ENCODE measurements at places on chromosomes 1 and 21. TPM values are rescaled to one million over a fixed set of nuclear protein-coding genes. Genes with fewer than 3 reads are reported as not detected.
A peak's percentile ranks its signal among the peaks of the same experiment; 100 is the strongest.

DNA sequence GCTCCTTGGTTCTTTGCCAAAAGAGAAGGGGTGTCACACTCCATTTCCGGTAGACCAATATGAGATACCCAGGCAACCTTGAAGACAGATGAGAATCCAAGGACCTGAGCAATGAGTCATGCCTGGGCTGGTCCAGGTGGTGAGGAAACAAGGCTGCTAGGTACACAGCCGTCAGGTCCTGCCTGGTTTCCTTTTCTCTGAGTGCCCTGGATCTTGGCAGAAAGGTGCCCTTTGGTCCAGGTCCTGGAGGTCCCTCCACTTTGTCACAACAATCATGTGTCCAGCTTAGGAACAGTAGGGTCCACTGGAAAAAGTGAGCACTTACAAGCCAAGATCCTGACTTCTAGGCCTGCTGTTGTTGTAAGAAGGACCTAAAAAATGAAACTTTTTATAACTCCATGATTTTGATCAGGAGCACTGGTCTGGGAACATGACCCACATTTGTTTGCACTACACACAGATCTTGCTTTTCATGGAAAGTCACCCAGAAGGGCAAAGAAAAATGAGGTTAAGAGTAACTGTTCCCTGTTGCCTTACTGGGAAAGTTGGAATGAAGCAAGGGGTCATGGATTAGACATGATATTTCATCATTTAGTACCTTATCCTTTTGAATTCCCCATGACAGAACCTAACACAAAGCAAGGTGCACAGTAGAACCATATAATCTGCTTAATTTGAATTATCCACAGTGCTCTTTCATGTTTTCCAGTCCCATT is 94.7 kb downstream of the PAPPA2 start:
- DNase-seq: no peak
- H3K36me3 ChIP-seq: no peaks in the 10 kb centered on the region
- H3K4me1 ChIP-seq: no peaks in the 10 kb centered on the region

Gene C1orf115
- polyA plus RNA-seq: 10.6 TPM

GRCh38 chr1:180620581-180620980 is 11.2 kb upstream of the XPR1 start:
- no peak overlapping the region for H3K27ac ChIP-seq
- peaks cover 5% of the 10 kb centered on the region for H3K27me3 ChIP-seq
- no peak for DNase-seq
- H3K4me1 ChIP-seq: peaks cover 6% of the 10 kb centered on the region

Gene FHAD1
- 0.04 TPM for polyA plus RNA-seq

- peaks cover 42% of the 10 kb centered on the region for H3K4me1 ChIP-seq
- H3K27me3 ChIP-seq: no peaks in the 10 kb centered on the region
- peaks cover 6% of the 10 kb centered on the region for H3K36me3 ChIP-seq
Observed at GRCh38 chr1:150149271-150150132, at the start of gene PLEKHO1. Gene PLEKHO1, plus strand, starts transcription at chr1:150149916. Its CDS starts 342 bp downstream, at chr1:150150258.

Gene GPR3
- 2.2 TPM for polyA plus RNA-seq

DNA sequence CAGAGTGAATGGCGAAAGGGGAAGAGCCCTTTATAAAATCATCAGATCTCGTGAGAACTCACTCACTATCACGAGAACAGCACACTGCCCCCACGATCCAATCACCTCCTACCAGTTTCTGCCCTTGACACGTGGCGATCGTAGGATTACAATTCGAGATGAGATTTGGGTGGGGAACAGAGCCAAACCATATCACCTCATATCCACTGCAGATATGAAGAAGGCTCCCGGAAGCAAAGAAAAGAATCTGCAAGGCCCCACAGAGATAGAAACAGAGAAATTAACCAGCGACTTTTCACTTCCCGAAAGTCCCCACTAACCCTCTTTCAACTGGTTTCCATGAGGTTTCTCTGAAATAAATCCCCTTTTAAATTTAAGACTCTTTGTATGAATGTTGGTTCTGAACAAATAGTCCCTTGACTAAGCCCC is 86.2 kb upstream of the IRF2BP2 start:
- H3K4me1 ChIP-seq: no peaks in the 10 kb centered on the region
- no peaks in the 10 kb centered on the region for H3K36me3 ChIP-seq
- no peak for DNase-seq
- H3K4me3 ChIP-seq: no peak overlapping the region
- H3K27me3 ChIP-seq: no peaks in the 10 kb centered on the region
- no peak overlapping the region for H3K27ac ChIP-seq

DNA sequence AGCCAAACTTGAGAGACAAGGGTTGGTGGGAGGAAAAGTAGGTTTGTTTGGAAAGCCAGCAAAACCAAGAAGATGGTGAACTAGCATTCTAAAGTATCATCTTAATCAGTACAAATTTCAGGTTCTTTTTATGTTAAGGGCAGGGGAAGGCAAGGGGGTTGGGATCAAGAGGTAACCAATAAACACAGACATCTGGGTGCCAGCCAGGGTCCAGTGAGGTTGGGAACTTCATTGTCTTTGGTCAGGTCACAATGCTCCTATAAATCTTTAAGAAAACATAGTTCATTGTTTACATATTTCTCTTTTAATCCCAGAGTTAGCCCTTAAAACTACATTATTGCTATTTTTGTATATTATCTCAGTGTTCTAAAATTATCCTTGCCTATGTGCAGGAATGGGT is 126.2 kb upstream of the NR5A2 start:
- no peaks in the 10 kb centered on the region for H3K4me1 ChIP-seq
- no peak for DNase-seq
- H3K27ac ChIP-seq: no peak overlapping the region
- no peaks in the 10 kb centered on the region for H3K27me3 ChIP-seq

DNA sequence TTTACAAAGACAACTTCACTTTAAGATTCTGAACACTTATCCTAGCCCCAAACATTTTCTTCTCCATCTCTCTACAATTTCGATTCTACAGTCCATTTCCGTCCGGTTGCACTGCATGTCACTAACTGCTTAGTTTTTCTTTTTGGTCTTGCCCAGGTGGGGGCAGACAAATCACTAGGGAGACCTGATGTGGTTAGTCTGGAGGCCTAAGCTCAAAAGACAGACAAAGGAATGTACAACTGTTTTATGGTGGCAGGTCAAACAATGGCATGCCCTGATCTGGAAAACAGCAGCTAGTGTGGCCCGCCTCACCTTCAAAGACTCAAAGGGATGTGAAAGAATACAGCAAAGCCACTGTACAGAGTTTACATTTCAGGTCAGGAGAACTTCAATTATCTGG is 3.8 kb downstream of the ETV3 start:
- H3K36me3 ChIP-seq: peaks cover 32% of the 10 kb centered on the region
- peaks cover 17% of the 10 kb centered on the region for H3K4me1 ChIP-seq
- H3K27me3 ChIP-seq: no peaks in the 10 kb centered on the region
- H3K27ac ChIP-seq: no peak overlapping the region
- H3K4me3 ChIP-seq: no peak overlapping the region

DNA sequence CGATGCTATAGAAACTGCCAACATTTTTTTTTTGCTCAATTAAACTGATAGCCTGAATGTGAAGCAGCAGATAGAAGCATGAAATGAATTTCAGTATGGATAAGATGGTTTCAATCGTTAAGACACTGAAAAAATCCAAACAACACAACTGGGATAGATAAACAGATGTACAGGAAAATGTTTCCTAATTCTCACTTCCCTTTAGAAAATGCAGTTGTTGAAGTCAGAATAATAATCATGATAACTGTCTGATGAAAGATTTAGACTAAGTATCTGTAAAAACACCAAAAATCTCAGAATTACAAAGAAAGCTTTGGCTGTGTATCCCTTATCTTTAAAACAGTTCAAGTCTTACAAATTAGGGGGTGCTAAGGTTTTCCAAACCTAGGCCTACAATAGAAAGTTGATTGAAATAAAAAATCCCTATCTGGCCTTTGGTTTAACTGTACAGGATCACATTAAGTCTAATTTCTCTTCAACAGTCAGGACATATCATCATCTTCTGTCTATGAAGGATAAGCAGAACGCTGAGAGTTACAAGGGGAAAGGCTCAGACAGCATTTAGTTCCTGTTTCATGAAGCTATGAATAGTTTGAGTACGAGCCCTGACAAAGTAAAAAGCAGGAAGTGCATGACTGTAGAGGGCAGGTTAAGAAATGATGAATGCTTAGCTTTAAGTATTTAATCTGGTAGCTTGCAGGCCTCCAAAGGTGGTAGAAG is 203.2 kb downstream of the APP start:
- H3K27ac ChIP-seq: peak overlapping the region; percentile 67
- H3K4me3 ChIP-seq: no peak overlapping the region
- DNase-seq: peak; percentile 88
- H3K27me3 ChIP-seq: no peaks in the 10 kb centered on the region
- peaks cover 5% of the 10 kb centered on the region for H3K36me3 ChIP-seq
- peaks cover 50% of the 10 kb centered on the region for H3K4me1 ChIP-seq

Gene CD1D
- not detected for polyA plus RNA-seq

Gene RCAN1
- 6.4 TPM for polyA plus RNA-seq

Gene NCF2
- polyA plus RNA-seq: 0.03 TPM

DNA sequence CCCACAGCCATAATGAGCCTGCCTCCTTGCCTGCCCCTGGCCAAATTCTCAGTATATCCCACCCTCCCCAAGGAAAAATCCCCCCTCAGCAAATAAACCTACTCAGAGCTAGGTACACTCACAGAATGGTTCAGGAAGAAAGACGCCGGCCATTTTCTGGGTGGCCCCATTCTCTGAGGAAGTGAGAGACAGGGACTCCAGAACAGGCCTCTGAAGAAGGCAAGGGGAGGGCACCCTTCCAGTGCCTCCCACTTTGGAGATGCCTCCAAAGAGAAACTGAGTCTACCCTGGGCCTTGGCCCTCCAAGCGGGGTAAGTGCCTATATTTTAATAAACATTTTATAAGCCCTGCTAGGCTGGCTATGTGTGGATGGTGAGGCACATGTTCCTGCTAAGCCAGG is 2.3 kb downstream of the PACC1 start:
- H3K27me3 ChIP-seq: no peaks in the 10 kb centered on the region
- no peak for DNase-seq
- H3K4me3 ChIP-seq: no peak overlapping the region
- H3K27ac ChIP-seq: no peak overlapping the region
- peaks cover 6% of the 10 kb centered on the region for H3K4me1 ChIP-seq

Gene RNF186
- polyA plus RNA-seq: not detected

Gene NR5A2
- 2.7 TPM for polyA plus RNA-seq

DNA sequence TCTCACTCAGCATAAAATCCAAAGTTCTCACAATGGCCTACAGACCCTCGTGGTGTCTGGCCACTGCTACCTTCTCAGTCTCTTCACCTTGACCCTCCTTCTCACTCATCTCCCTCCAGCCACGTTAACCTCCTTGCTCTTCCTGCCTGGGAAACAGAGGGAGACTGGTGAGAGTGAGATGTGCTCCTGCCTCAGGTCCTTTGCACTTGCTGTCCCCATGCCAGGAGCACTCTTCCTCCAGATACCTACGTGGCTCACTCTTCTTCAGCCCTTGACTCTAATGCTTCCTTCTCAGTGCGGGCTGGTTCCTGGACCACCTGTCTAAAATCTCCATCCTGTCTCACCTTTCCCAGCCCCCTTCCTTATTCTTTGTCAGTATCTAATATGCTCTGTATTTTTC is 24.7 kb downstream of the TRIM62 start:
- no peaks in the 10 kb centered on the region for H3K36me3 ChIP-seq
- no peak overlapping the region for H3K27ac ChIP-seq
- no peak overlapping the region for H3K4me3 ChIP-seq
- no peak for DNase-seq

- DNase-seq: no peak
- H3K27me3 ChIP-seq: no peaks in the 10 kb centered on the region
- peaks cover 33% of the 10 kb centered on the region for H3K4me1 ChIP-seq
- H3K4me3 ChIP-seq: no peak overlapping the region
Observed at GRCh38 chr21:46284733-46285132, 678 bp downstream of the MCM3AP start.

Gene BSND
- polyA plus RNA-seq: not detected

Gene GPR61
- polyA plus RNA-seq: not detected

GRCh38 chr1:57254022-57254421 is 169.8 kb downstream of the DAB1 start:
- H3K4me3 ChIP-seq: no peak overlapping the region
- H3K27me3 ChIP-seq: no peaks in the 10 kb centered on the region
- DNase-seq: no peak

Gene MYOM3
- 0.06 TPM for polyA plus RNA-seq

DNA sequence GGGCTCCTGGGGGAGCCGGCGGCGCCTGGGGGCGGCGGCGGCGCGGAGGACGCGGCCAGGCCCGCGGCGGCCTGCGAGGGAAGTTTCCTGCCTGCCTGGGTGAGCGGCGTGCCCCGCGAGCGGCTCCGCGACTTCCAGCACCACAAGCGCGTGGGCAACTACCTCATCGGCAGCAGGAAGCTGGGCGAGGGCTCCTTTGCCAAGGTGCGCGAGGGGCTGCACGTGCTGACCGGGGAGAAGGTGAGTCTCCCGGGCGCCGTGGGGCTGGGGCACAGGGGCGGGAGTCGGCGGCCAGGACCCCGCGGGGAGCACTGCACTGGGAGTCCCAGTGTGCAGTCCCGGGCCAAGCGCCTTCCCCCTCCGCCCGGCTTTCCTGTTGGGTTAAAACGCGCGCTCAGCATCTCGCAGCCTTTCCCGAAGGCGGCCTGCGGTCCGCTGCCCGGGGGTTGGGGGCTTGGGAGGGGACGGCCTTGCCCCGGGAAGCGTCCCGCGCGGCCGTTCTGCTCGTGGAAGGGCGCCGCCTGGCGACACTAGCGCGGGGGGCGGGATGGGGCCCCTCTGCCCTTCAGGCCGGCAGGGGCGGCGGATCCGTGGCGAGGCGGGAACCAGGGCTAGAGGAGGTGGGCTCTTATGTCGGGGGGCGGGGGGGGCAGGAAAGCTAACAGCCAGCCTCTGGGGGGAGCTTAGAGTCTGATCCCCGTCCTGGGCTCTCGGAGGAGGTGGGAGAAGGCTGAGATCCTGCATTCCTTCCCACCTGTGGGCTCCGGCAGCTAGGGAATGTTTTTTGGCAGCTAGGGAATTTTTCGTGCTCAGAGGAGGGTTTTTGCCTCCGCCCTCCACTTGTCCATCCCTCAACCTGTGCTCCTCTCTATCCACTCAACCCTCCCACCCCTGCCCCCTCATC is 1.1 kb downstream of the HUNK start:
- H3K4me3 ChIP-seq: no peak overlapping the region
- H3K4me1 ChIP-seq: peaks cover 8% of the 10 kb centered on the region
- peaks cover 27% of the 10 kb centered on the region for H3K27me3 ChIP-seq
- H3K27ac ChIP-seq: no peak overlapping the region
- H3K36me3 ChIP-seq: no peaks in the 10 kb centered on the region

Gene CFHR4
- polyA plus RNA-seq: not detected

DNA sequence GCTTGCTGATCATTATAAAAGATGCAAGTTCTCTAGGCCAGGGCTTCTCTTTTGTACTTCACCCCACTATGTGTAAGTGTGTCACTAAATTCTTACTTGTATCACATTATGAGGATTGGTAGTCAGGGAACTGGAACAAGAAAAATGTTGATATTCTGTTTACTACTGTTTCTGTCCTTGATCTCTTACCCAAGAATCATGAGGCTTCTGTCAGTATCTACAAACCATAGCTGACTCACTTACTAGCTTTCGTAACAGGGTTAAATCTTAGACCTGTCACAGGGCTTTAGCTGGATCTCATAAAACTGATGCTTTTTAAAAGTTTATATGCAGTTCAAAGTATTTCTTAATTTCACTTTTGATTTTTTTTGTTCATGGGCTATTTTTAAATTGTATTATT is 681.2 kb downstream of the PLPP3 start:
- H3K36me3 ChIP-seq: no peaks in the 10 kb centered on the region
- no peaks in the 10 kb centered on the region for H3K27me3 ChIP-seq
- no peak overlapping the region for H3K4me3 ChIP-seq
- no peak overlapping the region for H3K27ac ChIP-seq
- DNase-seq: no peak
- H3K4me1 ChIP-seq: no peaks in the 10 kb centered on the region
